ENCODE measurements at places on chromosomes 11 and 22.

- DNase-seq = no peak
Observed at GRCh38 chr11:122077459-122077858, 38.6 kb downstream of the BLID start.

- no peak for DNase-seq
Observed at GRCh38 chr11:9884601-9885000, 220.7 kb downstream of the SWAP70 start.

DNA sequence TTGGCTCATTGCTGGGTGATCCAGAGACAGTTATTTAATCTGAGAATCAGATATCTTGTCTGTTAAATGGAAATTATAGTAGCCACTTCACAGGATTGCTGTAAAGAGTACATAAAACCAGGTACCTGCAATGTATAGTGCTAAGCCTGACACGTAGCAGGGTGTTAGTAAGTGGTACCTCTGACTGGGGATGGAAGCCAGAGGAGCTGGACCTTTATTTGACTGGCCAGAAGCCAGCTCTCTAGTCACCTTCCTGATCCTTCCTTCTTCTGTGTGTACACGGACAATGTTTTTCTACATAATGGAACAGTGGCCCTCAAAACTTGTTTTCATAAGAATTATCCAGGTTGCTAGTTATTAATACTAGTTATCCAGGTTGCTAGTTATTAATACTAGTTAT, 25.5 kb upstream of the EHF start:
- DNase-seq = no peak

- no peak for DNase-seq
Observed at GRCh38 chr22:37212174-37212906, at the start of gene SSTR3. SSTR3 (minus strand) TSS chr22:37212477; CDS start chr22:37207803, 4,674 bp downstream.

DNA sequence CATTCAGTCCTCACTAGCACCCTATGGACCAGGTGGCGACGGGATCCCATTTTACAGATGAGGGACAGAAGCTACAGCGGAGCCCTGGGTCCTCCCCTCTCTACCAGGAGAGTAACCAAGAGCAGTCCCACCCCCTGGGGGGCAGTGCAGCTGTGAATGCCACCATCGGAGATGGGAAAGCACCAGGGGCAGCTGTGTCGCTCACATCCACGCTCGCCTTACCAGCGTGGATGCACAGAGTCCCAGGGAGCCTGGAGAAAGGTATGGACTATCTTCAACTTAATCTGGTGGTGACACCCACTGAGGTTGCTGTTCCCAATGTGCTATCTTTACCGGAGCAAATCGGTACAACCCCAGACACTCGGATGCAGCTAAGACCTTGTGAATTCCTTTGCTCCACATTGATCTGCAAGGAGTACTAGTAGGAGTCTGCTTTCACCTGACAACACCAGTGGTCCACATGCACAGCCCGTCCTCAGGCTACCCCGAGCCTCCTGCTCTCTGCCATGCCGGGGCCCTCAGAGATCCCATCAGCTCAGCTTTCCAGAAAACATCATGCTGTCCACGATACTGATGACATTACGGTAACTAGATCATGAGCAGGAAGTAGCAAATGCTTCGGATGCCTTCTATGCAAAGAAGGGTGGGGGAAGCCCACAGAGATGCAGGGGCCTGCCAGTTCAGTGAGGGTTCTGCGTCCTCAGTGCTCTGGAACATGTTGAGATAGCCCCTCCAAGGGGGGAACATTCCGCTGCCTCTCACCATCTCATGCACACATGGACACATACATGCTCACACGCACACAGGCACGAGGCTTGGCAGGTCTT, 126.0 kb downstream of the CTTN start:
- no peak for DNase-seq

GRCh38 chr22:27877501-27877900, 41.6 kb downstream of the PITPNB start:
- no peak for DNase-seq

All from NCI-H1694 treated with DMSO at 0.1 percent for 48 hours (cell line).